ENCODE measurements at places on chromosomes 2 and 18.
A peak's percentile ranks its signal among the peaks of the same experiment; 100 is the strongest.

- no peak for DNase-seq
Measured at GRCh38 chr18:47280121-47280520, 28.7 kb upstream of the SKOR2 start.

- DNase-seq, result no peak
Measured at GRCh38 chr2:39734445-39734844, 44.6 kb downstream of the THUMPD2 start.

DNA sequence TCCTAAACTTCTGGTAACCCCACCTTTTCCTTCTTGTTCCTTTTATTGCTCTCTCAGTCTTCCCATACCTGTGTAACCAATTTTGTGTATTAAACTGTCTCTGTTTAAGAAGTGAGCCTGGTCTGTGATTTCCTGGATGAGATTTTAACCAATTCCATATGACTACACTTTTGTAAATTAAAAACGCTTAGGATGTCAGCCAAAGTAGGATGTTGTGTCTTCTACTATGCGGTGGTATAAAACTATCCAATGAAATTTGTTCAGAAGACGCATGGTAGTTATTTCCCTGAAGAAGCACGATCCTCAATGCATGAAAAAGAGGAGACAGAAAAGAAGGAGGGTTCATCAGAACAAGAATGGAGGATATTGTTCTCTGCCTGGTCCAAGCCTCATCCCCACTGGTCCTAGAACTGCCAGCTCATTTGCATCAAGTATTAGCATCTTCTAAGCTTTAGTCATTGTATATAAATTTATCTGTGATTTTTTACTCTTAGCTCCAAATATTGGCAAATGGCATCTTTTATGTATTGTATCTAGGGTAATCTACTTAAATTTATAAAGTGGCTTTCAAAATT, 127.4 kb downstream of the TGIF1 start:
- no peak for DNase-seq

- no peak for DNase-seq
Measured at GRCh38 chr2:233342301-233342700, 12.0 kb upstream of the DGKD start.

- no peak for DNase-seq
Measured at GRCh38 chr2:239163688-239164334, 237.0 kb downstream of the HDAC4 start.

DNA sequence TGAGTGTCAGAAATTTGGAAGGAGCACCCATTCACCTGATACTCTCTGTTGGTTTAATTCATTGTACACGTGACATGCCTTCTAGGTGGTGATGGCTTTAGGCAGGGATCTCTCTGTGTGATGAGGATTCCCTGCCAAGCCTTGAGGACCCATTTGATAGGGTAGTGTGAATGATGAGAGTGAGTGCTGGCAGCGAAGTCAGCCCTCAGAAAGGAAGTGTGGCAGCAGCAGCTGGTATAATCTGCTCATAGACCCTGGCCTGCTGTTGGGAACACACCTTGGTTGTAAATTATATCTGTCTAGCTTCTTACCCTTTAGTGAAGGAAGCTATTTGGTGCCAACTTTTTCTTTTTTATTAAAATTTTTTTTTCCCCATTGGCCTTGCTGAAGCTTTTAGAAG, 164.5 kb downstream of the HAUS1 start:
- no peak for DNase-seq

DNA sequence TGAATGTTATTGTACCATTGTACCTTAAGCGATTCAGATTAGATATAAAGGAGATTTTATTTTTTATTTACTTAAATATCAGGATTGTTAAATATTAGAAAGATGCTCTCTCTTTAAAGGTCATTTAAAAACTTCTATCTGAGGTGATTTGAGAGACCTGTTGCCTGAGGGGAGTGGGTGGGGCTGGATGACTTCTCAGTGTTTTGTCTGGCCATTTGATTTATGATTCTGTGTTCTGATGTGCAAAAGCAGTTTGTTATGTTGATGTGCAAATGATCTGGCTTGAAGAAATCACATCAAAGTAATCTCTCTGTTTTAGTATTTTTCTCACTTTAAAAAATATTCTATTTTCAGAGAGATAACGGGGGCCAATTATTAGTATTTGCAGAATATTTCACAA, 370.8 kb downstream of the NUP35 start:
- no peak for DNase-seq

DNA sequence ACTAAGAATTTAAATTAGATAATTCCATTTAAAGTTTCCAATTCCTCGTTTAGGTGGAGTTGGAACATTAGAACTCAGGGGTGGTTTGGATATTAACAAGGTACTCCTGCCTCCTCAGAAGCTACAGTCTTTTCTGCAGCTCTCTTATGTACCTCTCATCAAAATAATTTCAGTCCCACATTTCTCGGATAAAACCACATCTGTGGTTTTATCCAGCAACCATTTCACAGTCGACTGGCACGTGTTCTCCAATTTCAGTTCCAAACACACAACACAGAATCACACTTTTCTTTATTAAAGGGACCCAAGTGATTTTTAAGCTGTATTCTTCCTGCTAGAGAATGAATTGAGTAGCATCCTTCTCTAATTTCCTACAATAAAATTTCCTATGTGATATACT, 22.7 kb upstream of the NFU1 start:
- DNase-seq, result no peak

- DNase-seq, result peak; percentile 10
Measured at GRCh38 chr2:61898810-61899209, 6.7 kb upstream of the COMMD1 start.

- DNase-seq, result no peak
Measured at GRCh38 chr18:77985526-77986281, 736.1 kb downstream of the GALR1 start.

DNA sequence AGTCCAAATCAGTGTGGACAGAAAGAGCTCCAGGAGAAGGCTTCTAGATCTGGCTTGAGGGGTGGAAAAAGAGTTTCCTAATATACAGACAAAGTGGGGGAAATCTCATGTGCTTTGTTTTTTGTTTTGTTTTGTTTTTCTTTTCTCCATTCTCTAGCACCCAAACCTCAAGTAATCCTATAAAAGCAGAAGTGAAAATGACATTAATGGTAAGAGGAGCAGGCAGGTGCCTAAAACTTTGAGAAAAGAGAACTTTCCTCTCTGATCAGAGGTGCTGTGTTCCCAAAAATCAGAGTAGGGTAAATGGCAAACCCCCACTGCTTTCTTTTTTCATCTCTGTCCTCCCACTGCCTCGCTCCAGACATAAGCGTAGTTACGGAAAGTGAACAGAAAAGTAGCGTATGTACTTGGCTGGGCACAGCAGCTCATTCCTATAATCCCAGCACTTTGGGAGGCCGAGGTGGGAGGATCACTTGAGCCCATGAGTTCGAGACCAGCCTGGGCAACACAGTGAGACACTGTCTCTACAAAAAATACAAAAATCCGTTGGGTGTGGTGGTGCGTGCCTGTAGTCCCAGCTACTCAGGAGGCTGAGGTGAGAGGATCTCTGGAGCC, 77.8 kb downstream of the FAM161A start:
- DNase-seq, result no peak

- DNase-seq, result no peak
Measured at GRCh38 chr2:22596306-22596705, 788.7 kb upstream of the KLHL29 start.

- DNase-seq, result no peak
Measured at GRCh38 chr18:48819276-48819675, 131.5 kb downstream of the SMAD7 start.

- DNase-seq, result peak; percentile 51
Measured at GRCh38 chr2:40352041-40352702, 99.7 kb downstream of the SLC8A1 start.

- DNase-seq, result no peak
Measured at GRCh38 chr2:138201286-138201685, 237.0 kb downstream of the HNMT start.

DNA sequence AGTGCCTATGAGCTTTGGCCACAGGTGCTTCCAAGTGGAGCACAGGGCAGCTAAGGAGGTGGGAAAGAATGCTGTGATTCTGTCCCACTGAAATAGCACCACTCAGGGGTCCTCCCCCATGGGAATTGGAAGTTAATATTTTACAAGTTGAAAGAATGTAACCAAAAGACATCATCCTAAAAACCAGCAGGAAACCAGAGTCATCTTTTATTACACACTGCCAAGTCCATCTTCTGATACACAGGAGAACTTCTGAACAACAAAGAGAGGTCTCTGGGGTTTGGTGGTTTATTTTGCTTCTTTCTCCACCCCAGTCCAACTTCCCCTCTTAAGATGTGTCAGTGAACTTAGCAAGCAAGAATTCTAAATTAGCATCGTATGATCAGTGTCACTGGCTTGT, 47.7 kb downstream of the COLEC12 start:
- peak; percentile 15 for DNase-seq

DNA sequence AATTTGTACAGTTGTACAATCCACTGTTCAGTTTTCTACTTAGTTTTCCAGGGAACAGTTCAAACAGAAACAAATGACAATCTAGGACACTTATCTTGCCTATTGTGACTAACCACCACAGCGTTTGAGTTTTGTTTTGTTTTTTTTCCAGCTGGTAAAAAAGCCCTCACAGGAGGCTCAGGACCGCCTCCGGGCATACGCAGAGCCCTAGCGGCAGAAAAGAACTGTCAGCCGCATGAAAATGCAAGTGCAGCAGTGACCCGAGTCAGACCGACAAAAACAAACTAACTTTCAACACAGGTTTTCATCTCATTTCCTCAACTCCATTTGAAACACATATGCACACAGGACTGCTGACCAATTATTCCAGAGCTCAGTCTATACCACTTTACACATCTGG, 68.6 kb downstream of the STEAP3 start:
- DNase-seq, result peak; percentile 25

GRCh38 chr2:191479680-191480023, 198.3 kb upstream of the NABP1 start:
- DNase-seq, result no peak

DNA sequence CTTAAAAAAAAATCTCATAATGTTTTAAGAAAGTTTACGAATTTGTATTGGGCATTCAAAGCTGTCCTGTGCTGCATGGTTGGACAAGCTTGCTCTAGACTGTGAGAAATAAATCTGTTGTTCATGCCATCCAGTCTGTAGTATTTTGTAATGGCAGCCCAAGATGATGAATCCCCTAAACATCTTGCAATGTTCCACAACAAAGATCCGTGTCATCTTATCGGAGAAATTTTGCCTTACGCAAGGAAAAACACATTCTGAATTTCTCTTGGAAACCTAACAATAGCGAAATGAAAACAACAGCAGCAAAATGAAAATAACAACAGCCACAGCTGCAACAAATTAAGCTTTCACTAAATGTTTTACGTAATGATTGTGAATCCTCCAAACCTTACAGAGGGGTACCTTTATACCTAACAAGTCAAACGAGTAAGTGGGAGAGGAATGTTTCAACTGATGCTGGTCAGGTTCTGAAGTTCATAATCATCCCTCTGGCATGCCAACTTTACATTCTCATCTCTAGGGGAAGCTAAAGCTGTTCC, 76.1 kb upstream of the RNU4ATAC start:
- no peak for DNase-seq

DNA sequence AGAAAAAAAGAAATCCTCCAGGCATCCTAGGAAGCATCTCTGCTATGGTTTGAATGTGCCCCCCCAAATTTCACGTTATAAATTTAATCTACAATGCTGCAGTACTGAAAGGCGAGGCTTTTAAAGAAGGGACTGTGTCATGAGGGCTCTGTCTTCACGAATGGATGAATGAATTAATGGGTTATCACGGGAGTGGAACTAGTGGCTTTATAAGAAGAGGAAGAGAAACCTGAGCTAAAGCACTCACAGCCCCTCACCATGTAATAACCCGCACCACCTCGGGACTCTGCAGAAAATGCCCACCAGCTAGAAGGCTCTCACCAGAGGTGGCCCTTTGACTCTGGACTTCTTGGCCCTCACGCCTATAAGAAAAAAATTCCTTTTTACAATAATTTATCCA, 27.6 kb downstream of the RNU4ATAC start:
- no peak for DNase-seq

DNA sequence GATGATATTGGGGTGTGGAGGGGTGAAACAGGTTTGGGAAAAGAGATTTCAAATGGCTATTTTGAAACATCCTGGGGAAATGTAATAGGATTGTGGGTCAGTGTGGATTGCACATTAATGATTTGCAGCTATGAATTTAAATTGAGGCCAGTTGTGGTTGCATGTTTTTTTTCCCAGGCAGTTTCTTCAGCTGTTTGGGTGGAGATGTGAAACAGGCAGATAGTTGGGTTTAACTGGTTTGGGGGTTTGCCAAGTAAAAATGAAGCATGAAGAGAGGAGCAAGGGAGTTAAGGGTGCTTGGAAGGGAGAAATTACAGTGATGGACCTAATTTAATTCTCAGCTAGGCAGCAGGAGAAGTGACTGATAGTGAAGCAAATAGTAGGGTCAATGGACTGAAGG, 16.8 kb downstream of the GPD2 start:
- DNase-seq, result no peak

GRCh38 chr2:117760916-117761315, 53.6 kb upstream of the DDX18 start:
- no peak for DNase-seq

DNA sequence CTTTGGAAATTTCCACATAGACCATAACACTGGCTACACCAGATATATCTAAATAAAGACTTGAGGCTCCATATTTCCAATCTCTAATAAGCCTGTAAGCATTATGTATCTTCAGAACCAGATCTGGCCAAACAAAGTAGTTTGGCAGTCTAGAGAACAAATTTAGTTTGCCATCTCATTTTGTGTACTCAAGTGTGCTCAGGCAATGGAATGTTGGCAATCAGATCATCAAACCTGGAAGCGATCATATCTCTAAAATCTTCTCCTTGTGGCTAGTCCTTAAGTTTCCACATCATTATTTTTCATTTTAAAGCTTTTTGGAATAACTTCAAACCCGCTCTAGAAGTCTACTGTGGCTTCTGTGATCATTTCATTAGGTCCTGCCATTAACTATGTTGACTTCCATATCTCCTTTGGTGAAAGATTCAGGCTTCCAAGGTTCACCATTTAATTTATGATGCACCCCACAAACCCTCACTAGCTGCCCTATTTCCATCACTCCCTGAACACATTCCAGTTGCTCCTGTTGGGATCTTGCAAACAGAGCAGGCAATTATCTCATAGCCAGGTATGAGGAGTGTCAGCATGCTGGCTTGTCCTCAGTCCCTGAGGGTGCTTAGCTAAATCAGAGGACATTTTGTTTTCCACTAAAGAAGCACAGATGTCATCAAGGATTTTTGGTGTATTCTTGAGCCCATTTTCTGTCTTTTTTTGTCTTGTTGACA, 46.2 kb downstream of the WDR75 start:
- no peak for DNase-seq

GRCh38 chr2:39772086-39772811, 6.8 kb downstream of the THUMPD2 start:
- DNase-seq, result no peak

DNA sequence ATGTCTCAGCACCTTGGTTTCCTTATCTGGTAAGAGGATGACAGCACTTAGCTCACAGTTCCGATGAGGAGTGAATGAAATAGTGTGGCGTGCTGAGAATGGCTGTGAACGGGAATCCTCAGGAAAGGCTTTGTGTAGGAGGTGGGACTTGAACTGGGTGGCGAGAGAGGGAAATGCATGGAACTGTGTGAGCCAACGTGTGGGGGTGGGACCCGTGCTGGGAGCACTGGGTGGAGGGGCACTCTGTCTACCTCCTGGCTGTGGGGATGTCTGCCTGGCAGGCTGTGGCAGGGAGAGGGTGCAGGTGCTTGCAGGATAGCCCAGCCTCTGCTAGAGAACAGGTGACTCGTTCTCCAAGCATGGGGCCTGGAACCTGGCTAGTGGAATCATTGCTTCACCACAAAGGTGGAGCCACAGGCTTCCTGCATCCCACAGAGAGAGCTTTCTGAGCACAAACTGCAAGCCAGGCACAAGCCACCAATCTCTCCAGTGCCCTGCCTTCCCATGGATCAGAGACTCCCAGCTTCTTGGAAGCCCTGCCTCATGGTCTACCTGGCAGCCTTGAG, 145.2 kb downstream of the CELF4 start:
- no peak for DNase-seq

Data from suppressor macrophage (primary cell).